ENCODE measurements at places on chromosomes 2 and 18. TPM values are rescaled to one million over a fixed set of nuclear protein-coding genes. Genes with fewer than 3 reads are reported as not detected.

DNA sequence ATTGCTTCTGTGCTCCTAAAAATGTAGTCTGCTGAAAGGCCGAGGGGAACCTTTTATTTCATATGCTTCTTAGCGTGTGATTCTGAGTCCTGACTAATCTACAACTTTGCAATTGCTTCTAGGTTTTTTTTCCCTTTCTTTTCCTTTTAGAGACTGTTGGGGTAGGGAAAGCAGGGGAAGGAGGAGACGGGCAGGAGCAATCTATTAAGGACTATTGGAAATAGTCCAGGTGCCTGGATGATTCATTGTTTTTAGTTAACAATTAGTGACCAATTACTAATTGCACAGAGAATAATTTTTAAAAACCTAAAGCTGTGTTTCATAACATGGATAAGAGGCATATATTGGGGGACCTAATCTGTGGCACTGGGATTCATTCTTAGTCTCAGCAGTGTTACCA, 49.4 kb upstream of the STON1 start:
- DNase-seq: no peak

The STAT4 gene
- total RNA-seq: 0.52 TPM

DNA sequence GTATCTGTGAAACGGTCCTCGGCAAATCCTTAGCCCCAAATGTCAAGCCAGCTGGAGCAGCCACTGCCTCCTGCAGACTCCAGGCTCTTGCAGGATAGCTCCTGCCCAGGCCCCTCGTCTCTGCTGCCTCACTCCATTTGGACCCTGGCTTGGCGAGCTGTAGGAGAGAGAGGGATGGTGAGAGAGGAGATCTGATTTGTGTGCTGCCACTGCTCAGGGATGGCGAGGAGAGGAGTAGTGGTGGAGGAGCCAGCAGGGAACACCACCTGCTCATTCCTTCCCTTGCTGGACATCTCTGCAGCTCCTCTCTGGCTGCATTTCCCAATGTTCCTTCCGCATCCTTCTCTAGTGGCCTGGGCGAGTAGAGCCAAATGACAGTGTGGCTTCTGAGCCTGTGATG, 109.1 kb upstream of the NCK2 start:
- DNase-seq: no peak

The LIMS4 gene
- 4.3 TPM for total RNA-seq

The MOGAT1 gene
- total RNA-seq: not detected

DNA sequence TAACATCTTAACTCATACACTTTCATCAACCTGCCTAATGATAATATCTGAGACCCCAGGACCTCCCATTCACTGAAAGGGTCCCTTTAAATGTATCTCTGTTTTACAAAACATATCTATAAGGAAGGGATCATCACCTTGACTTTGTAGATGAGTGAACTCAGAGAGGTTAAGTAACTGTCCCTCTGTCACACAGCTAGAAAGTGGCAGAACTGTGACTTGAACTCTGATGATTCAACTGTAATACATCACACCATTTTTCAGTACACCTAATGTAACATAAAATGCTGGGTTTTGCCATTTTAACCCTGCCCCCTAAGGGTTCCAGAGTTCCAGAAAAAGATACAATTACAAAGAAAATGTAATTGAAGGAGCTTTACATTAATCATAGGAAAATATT, 234.6 kb downstream of the ZEB2 start:
- DNase-seq: no peak

All from heart right ventricle (tissue), 16 donors.